ENCODE measurements at places on chromosomes 7 and 10.

GRCh38 chr7:137986252-137987017 lies 15.5 kb downstream of the CREB3L2 start:
- DNase-seq = no peak

GRCh38 chr10:4678023-4678950 lies 147.7 kb upstream of the AKR1E2 start:
- no peak for DNase-seq

DNA sequence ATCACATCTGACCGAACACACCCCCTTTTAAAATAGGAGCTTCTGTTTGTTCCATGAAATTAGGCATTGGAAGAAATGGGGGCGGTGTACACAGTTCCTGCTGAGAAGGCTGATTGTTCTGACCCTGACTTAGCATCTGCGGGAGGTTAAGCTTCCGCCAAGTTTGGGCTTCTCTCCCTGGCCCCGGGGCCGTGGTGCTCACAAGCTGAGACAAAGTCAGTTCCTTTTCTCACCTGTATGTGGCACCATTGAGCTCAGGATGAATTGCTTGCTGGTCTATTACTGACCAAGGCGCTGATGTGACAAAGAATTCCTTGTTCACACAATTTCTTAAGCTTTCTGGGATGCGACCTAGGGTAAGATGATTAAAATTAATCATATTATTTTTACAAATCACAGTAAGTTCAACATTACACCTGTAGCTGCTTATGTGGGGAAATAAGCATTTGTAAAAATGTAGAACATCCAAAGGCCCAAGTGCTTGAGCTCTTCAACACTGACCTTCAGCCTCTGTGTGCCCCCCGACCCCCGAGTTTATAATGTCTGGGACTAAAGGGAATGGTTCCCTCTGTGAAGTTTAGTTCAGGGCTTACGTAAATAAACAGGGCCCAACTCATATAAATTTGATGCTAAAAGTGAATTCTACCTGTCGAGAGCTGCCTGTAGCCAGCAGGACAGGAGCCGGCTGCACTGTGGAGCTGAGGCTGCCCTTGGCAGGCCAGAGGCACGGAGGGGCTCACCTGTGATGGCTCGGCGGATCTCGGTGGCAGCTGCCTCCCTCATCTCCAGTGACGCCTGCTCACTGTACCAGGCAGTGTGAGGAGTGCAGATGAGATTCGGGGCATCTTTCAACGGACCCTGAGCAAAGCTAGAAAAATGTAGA lies 50.8 kb downstream of the ZRANB1 start:
- DNase-seq = peak; percentile 9

GRCh38 chr10:48939790-48940325 lies at the start of gene LRRC18:
Gene LRRC18 (minus strand): TSS chr10:48939840. CDS start chr10:48914155, 25,685 bp downstream.
- no peak for DNase-seq

GRCh38 chr10:116429288-116429977 lies 1.8 kb downstream of the PNLIPRP3 start:
- no peak for DNase-seq

DNA sequence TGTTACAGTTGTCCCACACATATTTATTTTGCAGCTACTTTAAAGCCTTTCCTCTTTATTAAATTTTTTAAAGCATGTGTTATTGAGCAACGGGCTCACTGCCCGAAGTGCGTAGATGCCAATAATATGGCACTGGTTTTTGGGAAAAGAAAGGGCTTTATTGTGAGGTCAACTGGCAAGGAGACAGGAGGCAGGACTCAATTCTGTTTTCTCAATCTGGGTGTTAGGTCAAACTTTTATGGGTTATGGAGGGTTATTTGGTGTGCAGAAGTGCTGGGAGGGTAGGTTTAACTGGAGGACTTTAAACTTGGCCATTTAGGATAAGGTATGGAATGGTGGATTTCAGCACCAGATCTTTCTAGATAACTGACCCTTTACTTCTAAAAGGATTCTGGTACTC lies 183.6 kb downstream of the LRRC4 start:
- no peak for DNase-seq

- DNase-seq = no peak
Observed at GRCh38 chr7:2114052-2114451, 118.7 kb downstream of the MAD1L1 start.

DNA sequence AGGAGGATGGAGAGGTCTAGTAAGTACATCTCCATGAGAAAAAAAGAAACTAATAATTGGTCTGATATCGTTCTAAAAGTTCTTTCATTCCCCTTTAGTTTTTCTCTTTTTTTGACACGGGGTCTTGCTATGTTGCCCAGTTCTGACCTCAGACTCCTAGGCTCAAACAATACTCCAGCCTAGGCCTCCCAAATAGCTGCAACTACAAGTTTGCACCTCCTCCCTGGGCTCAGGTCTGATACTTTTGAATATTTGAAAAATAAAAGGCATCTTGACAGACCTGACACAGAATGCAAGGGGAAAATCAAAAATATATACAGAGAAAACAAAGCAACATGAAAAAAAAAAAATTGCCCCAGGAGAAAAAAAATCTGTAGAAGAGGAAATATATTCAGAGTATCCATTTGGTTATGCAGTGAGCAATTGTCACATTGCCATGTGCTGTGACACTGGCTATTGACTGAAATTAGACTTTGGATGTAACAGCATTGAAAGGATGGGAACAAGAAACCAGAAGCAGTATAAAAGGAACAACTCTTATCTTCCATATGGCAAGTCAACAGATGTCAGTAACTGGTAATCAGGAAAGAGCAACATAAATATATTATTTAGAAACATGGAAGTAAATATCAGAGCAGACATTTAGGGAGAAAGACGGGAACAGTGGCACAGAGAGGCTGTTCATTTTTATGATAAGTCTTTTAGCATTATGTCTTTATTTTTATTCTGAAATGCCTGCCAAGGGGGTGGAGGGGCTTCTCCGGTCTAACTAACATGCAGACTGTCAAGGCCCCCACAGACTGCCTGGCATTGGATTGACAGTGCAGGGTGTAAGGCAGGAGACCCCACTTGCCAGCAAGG lies 408.4 kb downstream of the PARD3 start:
- no peak for DNase-seq

GRCh38 chr10:130337696-130338635 lies 201.8 kb downstream of the GLRX3 start:
- no peak for DNase-seq

GRCh38 chr10:62583876-62584615 lies 209.9 kb downstream of the ZNF365 start:
- no peak for DNase-seq

GRCh38 chr10:50512743-50513416 lies 110.9 kb downstream of the SGMS1 start:
- no peak for DNase-seq

DNA sequence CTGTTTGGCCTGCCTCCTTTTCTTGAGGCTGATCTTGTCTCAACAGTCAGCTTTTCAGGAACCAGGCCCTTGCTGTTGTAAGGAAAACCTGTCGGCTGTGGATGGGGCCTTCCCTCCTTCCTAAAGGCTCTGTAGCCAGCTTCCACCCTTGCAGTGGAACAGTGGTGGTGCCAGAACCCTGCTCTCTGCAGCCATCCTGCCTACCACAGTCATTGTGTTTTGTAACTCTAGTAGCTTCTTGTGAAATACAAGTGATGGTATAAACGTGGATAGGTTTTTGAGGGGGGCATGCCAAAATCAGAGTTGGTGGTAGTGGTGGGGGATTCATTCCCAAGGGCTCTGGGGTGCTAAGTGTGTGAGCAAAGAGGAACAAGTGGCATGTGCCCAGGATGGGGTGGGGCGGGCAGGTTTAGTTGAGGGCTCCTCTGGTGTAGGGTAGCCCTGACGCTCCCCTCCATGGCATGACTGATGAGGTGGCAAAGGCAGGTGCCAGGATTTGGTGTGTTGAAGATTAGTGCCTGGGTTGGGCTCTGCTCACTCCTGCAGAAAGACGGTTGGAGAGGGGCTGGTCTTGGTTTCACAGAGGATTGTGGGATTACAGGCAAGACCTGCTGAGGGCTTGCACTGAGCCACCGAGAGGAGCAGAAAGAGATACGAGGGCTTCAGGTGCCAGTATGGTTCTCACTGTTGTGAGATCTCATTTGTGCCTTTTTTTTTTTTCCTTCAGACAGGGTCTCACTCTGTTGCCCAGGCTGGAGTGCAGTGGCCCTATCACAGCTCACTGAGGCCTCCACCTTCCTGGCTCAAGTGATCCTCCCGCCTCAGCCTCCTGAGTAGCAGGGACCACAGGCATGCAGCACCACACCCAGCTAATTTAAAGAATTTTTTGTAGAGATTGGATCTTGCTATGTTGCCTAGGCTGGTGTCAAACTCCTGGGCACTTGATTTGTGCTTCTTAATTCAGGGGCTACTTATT lies 7.4 kb downstream of the TSPAN14 start:
- DNase-seq = no peak

- no peak for DNase-seq
Observed at GRCh38 chr10:3658766-3659165, 126.2 kb downstream of the KLF6 start.

DNA sequence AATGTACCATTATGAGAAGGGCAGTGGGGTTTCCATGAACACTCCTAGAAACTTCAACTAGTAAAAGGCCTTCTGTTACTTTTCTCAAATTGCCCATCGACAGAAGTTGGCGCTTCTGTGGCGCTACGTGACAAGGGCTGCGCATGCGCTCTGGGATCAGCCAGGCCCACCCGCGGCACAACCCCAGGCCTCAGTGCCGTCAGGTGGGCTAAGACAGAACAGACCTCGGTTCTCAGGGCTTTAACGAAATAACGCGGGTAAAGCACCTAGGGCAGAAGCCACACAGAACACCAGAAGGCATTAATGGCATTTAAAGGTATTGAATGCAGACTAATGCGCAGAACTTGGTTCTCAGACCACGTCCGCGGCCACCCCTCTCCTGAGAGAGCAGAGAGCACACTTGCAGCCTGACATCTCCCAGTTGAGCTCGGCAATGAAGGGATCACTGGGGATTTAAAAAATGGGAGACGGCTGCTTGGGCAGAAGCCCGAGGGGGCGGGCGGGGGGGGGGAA lies 67.6 kb upstream of the CTNNA3 start:
- DNase-seq = peak; percentile 71

- DNase-seq = no peak
Observed at GRCh38 chr7:31075086-31075405, 22.9 kb downstream of the ADCYAP1R1 start.

DNA sequence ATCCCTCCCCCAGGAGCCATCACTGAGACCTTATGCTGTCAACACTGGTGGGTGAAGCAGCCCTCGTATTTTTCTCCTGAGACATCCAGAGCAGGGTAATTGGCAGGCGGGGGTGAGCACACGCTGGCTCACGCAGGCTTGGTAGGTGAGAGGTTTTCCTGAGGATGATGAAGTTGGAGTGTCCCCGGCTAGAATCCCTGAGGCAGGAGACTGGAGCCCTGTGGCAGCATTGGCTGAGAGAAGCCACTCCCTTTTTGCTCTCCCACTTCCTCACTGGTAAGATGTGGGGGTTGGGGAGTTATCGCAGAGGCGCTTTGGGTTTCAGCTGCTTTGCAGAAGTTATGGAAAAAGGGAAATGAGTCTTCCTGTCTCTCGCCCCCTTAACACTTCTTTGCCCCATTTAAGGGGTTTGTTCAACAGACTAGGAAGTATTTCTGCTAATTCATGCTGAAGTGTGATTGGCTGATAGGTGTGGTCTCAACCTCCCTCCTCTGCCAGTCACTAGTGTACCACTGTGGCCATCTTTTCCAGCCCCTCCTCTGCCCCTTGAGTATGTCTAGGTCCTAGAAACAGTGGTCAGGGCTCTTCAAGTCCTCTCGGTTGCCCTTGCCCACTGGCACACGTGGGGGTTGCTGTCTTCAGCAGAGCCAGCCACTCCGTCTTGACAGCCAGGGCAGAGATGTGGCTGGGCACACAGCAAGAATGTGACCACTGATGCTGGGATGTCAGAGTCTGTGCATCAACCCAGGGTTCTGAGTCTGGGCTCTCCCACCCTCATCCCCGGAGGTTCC lies 5.7 kb downstream of the ARPC1B start:
- DNase-seq = no peak

- DNase-seq = no peak
Observed at GRCh38 chr10:18681971-18682411, 22.8 kb downstream of the ARL5B start.

GRCh38 chr10:87875929-87876571 lies 12.6 kb downstream of the PTEN start:
- no peak for DNase-seq

DNA sequence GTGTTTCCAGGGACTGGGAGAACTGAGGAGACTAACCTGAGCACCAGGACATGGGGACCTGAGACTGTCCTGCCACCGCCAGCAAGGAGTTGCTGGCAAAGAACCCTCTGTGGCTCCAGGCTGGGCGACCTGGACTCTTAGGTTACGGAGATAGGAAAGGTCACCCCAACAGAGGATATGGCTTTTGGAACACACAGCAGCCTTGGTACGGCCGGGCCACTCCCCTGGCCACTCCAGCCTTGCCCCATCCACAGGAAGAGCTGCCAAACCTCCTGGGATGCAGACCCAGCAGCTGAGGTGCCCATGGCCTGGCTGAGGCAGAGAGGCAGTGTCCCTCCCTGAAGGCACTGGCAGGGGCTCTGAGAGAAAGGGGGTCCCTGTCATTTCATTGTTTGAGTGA lies 137.8 kb downstream of the OAT start:
- DNase-seq = no peak

DNA sequence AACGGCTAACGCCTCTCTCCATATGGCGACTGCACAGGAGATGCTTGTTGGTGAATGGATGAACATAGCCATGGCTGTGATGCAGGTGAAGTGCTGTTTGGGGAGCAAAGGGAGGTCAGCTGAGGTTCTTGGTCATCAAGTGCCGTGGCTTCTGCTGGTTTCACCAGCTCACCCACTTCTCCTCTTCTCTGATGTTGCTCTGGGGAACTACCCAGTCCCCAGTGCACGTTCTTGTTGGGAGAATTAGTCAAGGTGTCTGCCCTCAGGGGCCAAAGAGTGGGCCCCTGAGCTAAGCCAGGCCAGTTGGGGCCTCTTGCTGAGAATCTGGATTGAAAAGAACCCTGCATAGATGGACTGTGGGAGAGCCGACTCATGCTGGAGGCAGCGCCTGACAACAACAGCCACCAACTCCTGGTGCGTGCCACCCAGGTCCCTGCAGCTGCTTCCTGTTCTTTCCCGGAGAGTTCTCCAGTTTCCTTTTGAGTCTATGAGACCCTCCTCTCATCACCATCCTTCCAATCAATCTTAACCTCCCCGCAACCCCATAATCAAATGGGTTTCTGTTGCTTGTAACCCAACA lies 3.0 kb downstream of the BTBD16 start:
- no peak for DNase-seq

- DNase-seq = no peak
Observed at GRCh38 chr10:14254368-14254767, 76.4 kb downstream of the FRMD4A start.
